ENCODE measurements at places on chromosomes 5 and 9.

DNA sequence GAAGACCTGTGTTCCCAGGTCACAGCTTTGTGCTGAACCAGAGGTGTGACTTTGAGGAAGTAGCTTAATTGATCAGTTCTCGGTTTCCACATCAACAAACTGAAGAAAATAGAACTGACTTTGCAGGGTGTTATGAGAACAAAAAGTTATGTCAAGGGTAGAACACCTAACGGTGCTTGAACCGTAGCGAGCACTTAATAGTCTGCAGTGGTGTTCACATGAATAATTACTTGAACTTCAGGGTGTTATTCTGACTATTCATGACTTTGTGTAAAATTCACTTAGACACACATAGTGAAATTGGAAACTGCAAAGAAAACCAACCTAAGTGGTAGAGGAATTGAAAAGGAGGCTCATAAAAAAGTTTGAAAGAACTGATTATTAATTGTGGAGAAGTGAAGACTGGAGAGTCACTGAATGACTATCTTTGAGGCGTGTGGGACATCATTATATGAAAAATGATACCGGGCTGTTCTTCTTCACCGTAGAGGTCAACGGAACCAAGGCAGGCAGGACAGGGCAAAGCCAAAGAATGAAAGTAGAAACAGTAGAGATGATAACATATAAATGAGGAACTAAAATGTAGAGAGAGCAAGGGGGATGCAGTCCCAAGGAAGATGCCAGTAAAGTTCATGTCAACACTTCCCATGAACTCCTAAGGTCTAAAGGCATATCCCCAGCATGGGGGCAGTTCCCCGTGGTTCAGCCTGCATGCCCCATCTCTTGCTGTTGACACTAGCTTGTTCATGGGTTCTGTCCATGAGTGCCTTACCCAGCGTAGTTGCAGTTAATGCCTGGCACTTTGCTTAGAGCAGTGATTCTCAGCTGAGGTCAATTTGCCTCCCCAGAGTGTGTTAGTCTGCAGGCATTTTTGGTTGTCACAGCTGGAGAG, 118.7 kb downstream of the ZNF462 start:
- DNase-seq = no peak

DNA sequence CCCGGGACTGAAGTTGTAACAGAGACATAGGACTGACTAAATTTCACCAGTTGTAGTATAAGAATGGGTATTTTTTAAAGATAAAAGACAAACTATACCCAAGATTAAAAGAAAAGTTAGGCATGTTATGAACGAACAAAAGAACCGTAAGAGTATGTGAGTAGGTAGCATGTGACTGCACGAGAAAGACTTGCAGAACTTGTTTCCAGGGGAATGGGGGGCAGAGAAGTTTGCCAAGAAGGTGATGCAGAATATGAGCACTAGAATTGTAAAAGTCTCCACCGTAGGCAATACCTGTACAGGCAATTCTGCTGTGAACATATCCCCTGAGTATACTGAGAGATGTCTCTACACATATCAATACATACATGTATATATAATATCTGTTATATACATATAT, 614.7 kb downstream of the PRELID2 start:
- DNase-seq = no peak

DNA sequence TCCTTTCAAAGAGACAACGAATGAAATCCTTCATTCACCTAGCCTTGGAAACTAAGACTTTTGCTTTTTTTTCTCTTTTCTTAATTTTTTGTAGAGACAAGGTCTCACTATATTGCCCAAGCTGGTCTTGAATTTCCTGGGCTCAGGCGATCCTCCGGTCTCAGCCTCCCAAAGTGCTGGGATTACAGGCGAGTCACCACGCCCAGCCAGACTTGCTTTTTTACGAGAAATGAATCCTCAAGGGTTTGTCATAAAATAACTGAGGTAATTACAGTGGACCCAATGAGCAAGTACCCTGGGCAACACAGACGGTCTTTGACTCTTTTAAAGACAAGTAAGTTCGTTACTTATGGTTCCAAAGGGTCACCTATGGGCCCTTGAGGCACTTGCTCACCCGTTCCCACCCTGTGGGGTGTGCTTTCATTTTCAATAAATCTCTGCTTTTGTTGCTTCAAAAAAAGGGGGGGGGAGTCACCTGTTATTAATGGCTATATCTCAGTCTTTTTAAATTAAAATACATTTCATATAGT, 70.4 kb downstream of the TRPM6 start:
- DNase-seq = no peak

GRCh38 chr9:113712053-113712452, 164.1 kb upstream of the ZNF618 start:
- DNase-seq = peak; percentile 11

GRCh38 chr5:155263381-155263780, 249.8 kb downstream of the KIF4B start:
- DNase-seq = no peak

GRCh38 chr5:647727-648126, 35.6 kb downstream of the CEP72 start:
- no peak for DNase-seq

DNA sequence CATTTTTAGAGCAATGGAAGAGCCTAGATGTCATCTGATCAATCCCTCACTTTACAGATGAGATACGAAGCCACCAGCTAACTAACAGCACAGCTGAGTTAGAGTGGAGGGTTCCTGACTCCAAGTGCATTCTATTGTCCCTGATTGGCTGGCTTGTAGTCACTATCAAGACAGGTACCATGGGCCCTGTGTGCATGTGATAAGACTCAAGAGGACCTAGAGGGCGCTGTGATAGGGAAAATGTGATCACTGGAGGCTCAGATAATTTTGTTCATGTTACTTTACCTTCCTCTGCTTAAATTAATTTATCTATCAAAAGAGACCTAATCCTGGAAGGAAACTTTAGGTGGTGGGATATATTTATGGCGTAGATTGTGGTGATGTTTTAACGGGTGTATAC, 19.5 kb upstream of the SNAPC3 start:
- DNase-seq = no peak

DNA sequence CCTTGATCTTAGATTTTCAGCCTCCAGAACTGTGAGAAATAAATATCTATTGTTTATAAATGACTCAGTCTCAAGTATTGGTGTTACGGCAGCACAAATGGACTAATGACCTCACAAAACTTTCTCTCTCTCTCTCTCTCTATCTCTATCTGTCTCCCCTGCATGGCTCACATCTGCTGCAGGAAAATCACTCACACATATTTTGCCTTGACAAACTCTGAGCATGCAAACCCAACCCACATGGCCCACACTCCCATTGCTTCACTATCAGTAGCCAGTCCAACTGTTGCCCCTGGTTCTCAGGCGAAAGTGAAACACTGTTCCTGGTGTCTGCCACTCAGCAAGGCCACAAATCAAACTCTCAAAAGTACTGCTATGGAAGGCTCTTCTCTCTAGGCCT, 66.4 kb upstream of the PIK3R1 start:
- DNase-seq = peak; percentile 39

DNA sequence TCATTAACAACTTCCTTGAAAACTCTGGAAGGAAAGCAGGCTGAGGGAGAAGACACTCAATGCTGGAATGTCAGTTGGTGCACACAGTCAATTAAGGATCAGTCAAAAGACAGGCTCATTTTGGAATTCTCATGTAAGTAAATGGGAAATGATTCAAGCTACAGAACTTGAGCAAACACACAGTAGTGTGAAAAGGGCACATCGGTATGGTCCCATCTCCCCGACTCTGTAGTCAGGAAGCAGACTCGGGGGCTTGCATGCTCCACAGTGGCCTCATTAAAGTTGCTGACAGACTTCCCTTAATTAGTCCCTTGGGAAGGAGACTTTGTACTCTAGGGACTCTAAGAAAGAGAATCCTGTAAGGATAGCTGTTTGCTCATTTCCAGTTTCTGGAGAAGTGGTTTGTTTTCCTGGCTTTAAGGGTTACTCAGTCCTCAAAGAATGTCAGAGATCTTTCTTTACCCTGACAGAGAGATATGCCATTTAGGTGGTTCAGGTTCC, 339.2 kb downstream of the ADAMTS6 start:
- peak; percentile 66 for DNase-seq

- peak; percentile 92 for DNase-seq
Measured at GRCh38 chr5:170132269-170132975, 26.7 kb downstream of the FOXI1 start.

DNA sequence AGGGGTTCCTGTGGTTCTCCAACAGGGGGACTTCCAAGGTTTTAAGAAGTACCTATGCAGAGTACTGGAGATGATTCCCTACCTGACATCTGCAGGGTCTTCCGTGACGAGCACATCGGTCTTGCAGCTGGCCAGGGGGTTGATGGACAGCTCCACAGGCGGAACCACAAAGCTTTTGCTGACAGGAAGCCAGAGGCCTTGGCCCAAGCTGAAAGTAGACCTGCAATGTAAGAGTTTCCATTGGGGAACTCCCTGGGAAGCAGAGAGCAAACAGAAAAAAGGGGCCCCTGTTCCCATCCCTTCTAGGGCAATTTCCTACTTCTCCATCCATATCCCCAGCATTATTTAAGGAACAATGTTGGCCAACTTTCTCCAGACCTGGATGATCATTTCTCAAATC, 288.0 kb downstream of the TRIM32 start:
- no peak for DNase-seq
